ENCODE measurements at places on chromosomes 3 and 15. TPM values are rescaled to one million over a fixed set of nuclear protein-coding genes. Genes with fewer than 3 reads are reported as not detected.

TUSC7 gene
- not detected for total RNA-seq

MEIS2 gene
- total RNA-seq, result 11.7 TPM

C3orf49 gene
- total RNA-seq, result not detected

TMEM212 gene
- not detected for total RNA-seq

LEKR1 gene
- total RNA-seq, result 0.90 TPM

CLRN1 gene
- total RNA-seq, result not detected

All from A673 (cell line).